ENCODE measurements at places on chromosomes 16 and 17.

DNA sequence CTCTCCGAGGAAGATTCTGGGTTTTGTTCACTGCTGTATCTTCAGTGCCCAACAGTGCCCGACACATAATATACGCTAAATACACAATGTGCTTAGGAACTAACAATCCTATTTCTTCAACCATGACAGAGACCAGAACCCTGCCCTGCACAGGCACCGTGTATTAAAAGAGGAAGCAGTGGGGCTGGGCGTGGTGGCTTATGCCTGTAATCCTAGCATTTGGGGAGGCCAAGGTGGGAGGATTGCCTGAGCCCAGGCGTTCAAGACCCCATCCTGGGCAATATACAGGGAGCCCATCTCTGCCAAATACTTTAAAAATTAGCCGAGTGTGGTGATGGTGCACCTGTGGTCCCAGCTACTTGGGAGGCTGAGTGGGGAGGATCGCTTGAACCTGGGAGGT is 19.3 kb downstream of the ARL2BP start:
- no peak for DNase-seq

DNA sequence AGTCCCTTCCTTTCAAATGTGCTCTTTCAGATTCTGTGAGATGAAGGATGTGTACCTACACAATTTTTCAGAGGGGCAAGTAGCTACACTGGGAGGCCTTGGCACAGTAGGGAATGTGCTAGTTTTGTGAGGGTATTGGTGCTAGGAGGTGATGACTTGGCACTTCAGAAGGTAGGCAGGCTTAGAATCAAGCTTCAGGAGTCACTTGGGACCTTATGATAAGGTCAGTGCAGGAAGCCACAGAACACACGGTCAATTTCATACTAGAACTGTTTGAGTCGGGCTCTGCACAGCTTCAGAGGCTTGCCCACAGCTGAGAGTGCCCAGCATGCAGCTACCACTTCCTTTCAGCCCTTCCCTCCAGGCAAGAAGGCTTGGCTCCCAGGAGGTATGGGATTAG is 6.1 kb downstream of the CMTM1 start:
- DNase-seq: no peak

DNA sequence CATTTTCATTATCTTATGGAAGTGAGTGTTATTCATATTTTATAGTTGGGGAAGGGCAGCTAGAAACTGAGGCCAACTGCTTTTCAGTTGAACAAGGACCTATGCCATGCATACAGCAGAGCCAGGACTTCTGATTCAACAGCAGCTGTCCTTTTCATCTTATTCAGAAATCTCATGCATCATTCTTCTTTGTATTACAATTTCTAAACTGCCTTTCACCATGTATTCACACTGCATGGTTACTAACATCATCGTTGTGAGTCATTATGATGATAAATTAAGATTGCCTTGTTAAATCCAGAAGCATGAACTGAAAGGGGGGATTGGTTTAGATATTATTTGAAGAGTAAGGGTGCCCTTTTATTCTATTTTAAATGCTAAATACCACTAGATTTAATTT is 1470.1 kb upstream of the GOT2 start:
- DNase-seq: no peak

DNA sequence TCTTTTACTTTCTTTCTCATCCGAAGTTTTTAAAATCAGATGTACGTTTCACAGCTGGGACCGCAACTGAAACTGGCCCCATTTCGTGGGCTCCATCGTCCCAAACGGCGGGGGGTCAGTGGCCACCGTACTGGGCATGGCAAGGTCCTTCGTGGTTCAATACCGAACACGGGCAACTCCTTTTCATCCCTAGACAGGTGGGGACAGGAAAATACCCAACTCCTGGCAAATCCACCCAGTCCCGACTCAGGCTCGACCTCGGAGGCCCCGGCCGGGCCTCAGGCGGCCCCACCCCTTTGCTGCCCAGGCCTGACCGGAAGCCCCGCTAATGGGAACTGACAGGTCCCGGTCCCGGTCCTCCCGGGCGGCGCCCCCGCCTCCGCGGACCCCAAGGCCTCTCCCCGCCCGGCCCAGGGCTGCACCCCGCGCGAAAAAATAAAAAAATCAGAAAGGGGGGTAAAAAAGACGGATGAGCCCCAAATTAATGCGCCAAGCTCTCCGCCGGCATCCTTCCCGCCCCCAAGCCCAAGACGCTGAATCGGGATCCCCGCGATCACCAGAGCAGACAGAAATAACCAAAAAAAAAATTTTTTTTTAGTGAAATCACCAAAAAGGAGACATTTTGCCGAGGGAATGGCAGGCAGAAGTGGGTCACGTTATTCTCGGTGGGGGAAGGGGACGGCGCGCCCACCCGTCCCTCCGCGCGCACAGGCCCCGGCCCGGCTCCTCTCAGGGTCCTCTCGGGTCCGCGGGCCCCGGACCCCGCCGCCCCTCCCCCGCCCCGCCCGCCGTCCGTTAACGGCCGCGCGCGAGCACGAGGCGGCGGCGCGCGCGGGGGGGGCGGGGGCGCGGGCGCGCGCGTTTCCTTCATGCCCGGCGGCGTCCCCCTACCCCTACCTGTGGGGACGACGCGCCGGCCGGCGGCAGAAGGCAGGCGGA is 562 bp downstream of the ZC3H7A start:
- peak; percentile 34 for DNase-seq

Data from amniotic stem cell (primary cell).